Activated T-cell treated with anti-CD3 and anti-CD28 coated beads for 48 hours (primary cell): ENCODE measurements at places on chromosomes 1 and 21.

DNA sequence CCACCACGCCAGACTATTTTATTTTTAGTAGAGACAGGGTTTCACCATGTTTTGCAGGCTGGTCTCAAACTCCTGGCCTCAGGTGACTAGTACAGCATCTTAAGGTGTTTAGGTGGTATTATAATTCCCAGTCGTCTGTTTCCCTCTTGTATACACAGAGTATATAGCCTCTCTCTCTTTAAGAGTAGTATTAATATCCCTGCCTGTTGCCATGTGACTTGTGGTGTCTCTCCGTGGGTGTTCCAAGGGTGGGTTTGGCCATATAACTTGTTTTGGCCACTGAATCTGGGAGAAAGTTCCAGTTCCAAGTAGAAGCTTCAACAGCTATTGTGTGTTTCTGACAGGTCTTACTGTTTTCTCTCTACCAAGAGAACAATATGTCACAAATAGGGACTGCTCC, 29.6 kb downstream of the EPS15 start:
- no peak for DNase-seq

- no peak for DNase-seq
Measured at GRCh38 chr1:174605198-174605597, 157.4 kb downstream of the GPR52 start.

GRCh38 chr1:36150296-36151133, 1.2 kb upstream of the TRAPPC3 start:
- peak; percentile 75 for DNase-seq

- no peak for DNase-seq
Measured at GRCh38 chr1:25797939-25798338, 2.1 kb upstream of the SELENON start.

- no peak for DNase-seq
Measured at GRCh38 chr21:36973986-36974850, 7.7 kb upstream of the HLCS start.

GRCh38 chr1:59685666-59686065, 129.1 kb upstream of the HOOK1 start:
- DNase-seq, result no peak

DNA sequence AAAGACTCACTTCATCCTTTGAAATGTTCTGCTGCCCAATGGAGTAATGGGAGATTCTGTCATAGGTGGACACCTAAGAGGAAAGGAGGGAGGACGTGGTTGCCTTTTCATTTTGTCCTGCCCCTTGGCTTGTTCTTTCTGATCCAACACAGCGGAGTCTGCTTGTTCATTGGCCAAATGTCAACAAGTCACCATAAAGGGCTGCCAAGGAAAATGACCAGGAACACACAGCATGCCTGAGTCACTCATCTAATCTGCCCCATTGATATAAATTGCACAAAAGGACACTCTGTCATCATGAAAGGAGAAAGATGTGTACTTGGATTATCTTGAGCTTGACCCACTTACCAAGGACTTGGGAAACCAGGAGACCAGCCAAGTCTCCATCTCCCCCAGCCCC, 422.9 kb downstream of the SETD4 start:
- no peak for DNase-seq

DNA sequence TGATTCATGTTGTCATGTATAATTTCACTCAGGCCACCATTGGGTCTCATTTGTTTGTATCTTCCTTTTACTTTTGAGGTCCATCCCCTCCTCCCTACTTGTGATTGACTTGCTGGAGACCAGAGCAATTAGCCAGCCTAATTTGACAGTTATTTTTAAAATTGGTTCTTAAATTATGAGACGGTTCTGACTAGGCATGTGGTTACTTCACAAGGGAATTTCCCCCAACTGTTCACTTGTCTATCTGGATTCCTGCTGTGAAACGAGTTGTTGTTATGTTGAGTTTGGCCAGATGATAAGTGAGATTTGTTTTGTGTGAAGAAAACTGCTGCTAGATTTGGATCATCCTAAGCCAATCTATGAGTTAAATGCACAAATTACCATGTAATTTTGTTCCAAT, 359.1 kb downstream of the BARHL2 start:
- no peak for DNase-seq

GRCh38 chr1:88275259-88275862, 408.7 kb upstream of the PKN2 start:
- DNase-seq, result no peak

- no peak for DNase-seq
Measured at GRCh38 chr1:10601342-10602070, 126.8 kb downstream of the PEX14 start.

DNA sequence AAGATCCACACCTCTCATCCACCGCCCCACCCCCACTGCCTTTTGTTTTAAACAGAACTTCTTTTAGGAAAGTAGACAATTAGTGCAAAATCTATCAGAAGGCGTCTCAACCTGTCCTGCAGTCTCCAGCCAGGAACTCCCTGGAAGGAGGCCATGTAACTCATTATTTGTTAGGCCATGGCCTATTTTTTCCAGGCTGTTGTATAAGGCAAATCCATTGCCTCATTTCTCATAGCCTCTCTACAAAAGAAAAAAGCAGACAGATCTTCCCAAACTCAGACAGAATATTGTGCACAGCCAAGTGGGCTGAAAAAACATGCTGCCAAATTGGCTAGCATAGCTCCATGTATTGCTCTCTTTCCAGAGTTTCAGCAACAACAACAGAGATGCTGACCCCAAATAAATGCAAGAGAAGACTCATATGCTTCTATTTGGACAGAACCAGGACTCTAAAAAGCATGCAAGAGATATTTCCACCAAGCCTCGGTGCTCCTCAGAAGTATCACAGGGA, 770.7 kb upstream of the CXADR start:
- DNase-seq, result no peak

DNA sequence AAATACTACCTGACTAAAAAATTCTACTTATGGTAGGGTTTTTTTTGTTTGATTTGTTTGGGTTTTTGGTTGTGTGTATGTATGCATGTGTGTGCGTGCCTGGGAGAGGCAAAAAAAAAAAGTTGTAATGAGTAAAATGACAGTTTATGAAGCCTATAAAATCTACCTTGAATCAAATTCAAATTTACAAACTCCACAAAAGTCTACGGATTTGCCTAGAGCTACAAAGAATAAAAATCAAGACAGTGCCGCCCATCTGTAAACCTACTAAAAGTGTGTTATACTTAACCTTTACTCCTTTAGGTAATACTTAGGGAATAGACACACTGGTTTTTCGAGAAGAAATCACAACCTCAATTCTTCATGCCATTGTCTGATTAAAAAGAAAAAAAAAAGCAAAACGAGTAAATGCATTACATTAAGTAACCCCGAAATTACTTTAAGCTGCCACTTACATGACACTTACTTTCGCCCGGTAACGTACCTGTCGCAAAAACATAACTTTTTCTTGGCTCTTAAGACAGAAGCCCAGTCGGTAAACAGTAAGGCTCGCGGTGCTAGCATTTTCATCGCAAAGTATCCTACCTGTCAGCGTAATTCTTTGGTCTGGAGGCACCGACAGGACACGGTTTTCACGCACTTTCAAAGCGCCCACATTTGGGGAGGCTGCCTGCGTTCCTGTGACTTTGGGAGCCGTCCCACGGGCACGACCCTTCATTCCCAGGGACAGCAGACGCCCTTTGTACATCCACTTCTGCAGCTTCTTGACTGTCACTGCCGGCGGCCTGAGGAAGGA, 951 bp downstream of the SYDE2 start:
- DNase-seq, result no peak

DNA sequence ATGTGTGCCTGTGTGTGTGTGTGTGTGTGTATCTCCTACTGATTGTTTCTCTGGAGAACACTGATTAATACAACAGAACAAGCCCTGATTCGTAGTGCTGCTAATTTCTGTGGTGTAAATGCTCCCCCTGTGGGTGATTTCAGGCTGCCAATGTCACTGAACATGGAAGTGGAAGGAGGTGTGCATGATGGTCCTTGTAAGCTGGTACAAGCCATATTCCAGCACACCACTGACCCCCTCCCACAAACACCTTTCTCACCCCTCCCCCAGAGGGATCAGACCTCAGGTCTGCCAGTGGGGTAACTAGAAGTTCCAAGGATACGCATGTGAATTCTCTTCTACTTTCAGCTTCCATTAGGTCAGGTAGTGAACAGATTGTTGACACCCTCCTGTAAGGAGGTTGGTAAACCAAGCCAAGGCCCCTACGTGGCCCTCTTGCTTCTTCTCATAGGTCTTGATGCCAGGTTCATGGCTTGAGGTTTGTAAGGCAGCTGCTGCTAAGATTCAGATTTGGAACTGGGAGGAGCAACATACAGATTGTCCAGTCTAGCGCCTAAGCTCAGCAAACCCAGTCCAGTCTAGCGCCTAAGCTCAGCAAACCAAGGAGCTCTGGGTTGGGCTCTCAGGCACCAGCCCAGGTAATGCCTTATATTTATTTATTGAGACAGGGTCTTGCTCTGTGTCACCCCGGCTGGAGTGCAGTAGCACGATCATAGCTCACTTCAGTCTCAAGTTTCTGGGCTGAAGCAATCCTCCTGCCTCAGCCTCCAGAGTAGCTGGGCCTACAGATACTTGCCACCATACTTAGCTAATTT, 38.7 kb downstream of the DHCR24 start:
- no peak for DNase-seq

GRCh38 chr1:110565565-110565964, 40.6 kb downstream of the KCNA2 start:
- DNase-seq, result no peak

- DNase-seq, result no peak
Measured at GRCh38 chr1:211092955-211093354, 41.0 kb downstream of the KCNH1 start.

DNA sequence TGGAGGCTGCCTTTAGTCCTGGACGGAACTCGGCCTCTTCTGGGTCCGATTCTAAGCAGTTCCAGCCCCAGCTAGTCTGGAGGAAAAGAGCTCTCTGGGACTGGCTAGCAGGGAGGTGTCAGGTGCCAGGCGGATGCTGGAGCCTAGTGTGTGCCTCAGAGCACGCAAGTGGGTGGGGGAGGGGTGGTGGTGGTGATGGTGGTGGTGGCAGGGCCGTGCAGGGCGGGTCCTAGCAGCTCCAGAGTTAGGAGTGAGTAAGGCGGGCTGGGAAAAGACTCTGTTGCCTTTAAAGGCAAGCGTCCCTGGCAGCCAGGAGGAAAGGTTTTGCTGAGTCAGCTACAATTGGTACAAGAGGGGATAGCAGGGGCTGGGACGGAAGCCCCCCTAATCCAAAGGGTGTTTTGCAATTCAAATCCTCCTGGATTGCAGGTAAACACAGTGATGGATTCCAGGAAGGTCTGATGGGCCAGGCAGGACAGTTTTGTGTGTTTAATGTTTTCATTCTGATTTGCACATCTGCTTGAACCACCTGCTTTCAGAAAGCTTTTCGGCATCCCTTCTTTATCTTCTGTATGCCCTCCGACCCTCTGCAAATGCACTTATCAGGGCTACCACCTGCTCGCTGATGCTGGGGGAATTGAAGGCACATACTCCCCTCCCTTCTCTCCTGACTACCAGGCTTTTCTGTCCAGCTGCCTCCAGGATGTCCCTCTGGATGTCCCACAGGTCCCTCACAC, 4.1 kb upstream of the SLC2A1 start:
- DNase-seq, result no peak

- DNase-seq, result no peak
Measured at GRCh38 chr1:53589043-53589887, 130.1 kb downstream of the DMRTB1 start.

GRCh38 chr1:211951856-211952255, 83.5 kb downstream of the INTS7 start:
- DNase-seq, result no peak

GRCh38 chr1:161089938-161090337, 580 bp upstream of the NECTIN4 start:
- DNase-seq, result no peak

DNA sequence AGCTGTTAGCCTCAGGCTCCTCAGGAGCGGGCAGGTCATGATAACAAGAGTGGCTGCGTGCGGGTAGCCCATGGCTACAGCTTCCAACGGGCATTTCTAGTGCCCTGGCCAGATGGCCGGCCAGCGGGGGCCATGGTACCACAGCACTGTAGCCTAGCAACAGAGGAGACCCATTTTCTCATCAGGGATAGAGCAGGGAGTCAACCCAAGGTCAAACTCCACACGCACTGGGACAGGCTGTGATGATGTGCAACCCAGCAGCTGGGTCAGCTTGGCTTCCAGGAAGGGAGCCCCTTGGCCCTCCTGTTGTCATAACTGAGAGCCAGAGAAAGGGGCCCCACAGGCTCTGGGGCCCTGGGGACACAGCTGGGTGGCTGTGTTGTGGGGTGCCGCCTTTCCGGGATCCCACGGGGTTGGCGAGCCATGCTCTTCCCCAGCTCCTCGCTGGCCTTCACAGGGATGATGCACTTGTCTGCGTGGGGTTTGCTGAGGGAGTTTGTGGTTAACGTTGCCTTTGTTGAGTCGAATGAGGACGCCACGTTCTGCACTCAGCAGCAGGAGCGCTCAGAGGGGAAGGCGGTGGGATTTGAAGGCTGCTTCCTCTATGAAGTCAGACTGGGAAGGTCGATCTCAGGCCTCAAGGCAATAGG, 46.3 kb downstream of the COL18A1 start:
- no peak for DNase-seq

GRCh38 chr1:79716447-79716846, 709.9 kb upstream of the ADGRL4 start:
- no peak for DNase-seq

- no peak for DNase-seq
Measured at GRCh38 chr1:222546548-222547259, 1.2 kb downstream of the HHIPL2 start.

- no peak for DNase-seq
Measured at GRCh38 chr1:21050031-21050430, 126.7 kb downstream of the EIF4G3 start.

DNA sequence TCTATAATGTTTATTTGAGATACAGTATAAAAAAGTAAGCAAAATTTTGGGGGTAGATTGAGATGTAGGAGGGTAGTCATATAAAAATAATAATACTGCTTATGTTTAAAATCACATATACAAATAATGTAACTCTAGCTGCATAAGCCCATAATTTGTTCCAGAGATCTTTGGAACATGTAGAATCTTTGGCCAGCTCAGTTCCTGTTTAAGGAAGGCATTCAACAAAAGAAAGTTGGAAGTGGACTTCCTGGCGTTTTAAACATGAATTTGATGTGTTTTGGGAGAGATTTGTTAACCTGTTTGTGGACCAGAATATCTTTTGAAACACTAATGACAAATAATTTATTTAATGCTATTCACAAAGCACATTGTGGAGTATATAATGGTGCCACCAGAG, 27.7 kb downstream of the GIPC2 start:
- DNase-seq, result no peak

DNA sequence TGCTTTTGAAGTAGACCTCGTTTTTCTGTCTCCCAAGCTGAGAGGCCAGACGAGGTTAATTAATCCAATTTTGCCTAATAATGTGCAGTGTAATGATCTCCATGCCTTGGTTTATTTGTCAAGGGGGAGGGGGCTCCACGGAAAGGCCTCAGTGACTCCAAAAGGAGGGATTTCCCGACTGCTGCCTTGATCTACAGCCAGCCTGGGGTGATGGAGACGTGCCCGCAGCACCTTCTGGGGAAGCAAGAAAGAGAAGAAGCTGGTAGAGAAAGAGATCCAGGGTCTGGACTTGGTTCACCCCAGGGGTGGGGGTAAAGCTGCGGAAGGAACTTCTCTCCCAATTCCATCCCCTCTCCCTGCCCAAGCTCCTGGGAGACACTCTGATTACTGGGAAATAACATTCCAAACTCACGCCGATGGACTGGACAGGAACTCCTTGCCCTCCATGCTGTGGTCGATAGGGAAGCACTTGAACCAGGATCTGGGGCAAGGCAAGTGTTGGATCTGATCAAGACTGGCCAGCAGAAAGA, 44.1 kb upstream of the SIM2 start:
- DNase-seq, result no peak
